Fibroblast of mammary gland (primary cell): ENCODE measurements at places on chromosomes 4 and X.

GRCh38 chr4:8325291-8325973 is 55.9 kb downstream of the HTRA3 start:
- no peak for DNase-seq

DNA sequence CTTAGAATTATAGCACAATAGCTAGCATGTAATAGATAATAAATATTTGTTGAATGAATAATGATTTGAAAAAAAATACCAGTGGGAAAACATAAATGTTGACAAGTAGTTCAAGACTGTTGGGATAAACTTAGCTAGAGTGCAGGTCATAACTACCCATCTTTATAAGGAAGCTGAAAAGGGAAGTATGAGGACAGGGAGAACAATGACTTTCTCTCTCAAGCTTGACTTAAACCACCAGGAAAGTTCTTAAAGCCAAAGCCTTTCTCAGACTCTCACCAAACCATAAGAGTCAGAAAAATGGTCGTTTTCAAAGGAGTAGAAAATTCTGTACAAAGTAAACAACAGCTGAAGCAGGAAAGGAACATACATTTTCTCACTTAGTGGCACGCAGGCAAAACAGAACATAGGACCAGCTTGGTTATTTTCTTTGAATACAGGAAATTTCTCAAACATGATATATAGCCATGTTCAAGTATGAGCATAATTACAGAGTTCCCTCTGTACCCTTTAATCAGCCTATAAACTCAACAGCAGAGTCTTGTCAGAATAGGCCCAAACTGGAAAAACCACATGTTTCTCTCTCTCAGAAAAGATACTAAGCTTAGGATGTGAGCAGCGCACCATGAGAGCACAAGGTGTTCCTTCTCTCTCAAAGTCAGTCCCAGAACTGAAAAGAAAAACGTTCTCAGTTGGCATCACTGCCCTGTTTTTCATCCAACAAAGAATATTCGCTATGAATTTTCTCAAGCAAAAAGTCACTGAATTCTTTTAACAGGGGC is 28.7 kb downstream of the MAPK10 start:
- no peak for DNase-seq

DNA sequence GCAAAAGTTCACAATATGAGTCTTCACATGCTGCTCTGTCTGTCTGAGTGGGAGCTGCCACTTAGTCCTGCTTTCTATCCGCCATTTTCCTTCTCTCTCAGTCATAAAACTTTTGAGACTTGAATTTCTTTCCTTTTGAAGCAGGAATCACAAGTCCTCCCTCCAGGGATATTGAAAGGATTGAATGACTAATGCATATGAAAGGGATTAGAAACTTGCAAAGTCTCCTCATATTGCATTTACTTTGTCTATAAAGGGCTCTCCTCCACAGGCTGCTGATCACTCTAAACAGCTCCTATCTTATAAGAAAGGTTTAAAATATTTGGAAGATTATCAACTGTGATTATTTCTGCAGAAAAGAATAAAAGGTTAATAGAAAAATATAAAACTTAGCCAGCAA is 879.1 kb downstream of the ARAP2 start:
- DNase-seq, result no peak

DNA sequence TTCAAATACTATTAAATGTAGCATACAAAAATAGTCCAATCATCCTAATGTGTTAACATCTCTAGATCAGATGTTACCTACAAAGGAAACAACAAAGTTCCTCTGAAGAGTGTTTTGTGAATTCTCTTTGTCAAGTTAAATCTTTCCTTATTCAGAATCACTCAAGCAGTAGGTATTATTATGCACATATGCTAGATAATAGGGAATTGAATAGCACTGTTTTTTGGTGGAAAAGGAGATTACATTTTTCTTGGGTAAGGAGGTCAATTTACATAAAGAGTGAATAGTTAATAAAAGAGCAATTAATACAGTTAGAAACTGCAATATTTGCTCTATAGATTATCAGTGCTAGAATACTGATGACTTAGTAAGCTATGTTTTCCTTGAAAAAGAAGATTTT is 130.7 kb downstream of the BTC start:
- no peak for DNase-seq

DNA sequence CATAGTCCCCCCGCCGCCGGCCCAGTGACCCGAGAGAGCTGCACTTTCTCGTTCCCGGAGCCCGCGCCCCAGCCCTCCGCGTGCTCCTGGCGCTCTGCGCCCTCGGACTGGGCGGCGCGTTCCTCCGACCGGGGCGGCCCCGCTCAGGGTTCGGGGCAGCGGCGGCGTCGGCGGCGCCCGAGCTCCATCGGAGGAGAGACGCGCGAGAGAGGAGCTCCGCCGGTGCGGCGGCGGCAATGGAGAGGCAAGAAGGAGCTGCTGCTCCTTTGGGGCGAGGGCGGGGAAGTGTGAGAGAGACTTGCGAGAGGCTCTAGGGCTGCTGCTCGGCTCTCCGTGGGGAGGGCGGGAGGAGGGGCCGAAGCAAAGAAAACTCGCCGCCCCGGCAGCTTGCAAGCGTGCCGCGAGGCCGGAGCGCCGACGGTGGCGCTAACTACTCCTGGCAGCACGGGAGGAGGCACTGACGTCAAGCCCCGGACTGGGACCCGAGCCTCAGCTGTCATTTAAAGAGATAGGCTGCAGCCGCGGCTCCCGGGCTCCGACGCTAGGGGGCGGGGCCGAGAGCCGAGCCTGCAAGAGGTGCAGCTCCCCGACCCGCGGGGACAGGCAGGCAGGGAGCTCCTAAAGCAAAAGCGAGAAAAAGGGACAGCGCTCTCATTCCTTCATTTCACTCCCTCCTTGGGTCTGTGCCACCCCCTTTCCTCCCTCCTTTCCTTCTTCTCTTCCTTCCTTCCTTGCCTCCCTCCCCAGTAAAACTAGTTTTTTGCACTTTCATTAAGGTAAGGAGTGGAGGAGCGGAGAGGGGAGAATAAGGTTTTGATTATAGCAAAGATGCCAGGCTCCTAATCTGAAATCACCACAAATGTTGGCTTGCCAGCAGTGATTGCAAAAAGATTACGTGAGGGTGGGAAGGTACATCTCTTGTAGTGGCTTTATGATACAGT is at the start of gene KCTD8:
KCTD8 (minus strand) TSS at position 289 of the 941 bp plus-strand sequence.
- DNase-seq, result peak; percentile 61

DNA sequence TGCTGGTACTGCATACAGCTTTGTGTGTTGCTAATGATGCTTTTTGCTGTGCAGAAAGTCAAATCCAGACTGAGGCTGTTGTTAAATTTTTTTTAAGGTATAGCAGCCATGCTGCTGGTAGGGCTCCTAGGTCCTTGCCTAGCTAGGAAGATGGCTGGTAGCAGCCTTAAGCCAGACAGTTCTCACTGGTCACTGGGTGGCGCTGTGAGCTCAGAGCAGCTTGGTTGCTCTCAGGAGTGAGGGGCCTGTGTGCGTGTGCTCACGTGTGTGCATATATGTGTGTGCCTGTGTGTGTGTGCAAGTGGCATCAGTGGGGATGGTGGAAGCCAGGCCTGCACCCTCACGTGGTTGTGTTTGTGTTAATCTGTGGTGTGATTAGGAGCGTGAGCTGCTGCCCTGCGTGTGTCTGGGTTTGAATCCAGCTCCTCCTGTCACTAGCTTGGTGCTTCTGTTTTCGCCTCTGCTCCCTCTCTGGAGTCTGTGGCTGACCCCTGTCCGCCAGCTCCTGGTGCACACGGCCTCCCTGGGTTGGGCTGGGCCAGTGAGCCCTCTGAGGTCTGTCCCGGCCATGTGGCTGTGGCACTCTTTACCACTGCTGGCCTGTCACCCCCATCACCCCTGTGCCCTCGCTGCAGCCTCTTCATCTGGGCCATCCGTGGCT is 46.1 kb downstream of the SORCS2 start:
- peak; percentile 27 for DNase-seq

- no peak for DNase-seq
Measured at GRCh38 chr4:65893271-65893670, 223.0 kb upstream of the EPHA5 start.
